ENCODE measurements at places on chromosomes 5 and 9.

GRCh38 chr5:175745210-175745609 lies 87.3 kb downstream of the HRH2 start:
- no peak for DNase-seq

DNA sequence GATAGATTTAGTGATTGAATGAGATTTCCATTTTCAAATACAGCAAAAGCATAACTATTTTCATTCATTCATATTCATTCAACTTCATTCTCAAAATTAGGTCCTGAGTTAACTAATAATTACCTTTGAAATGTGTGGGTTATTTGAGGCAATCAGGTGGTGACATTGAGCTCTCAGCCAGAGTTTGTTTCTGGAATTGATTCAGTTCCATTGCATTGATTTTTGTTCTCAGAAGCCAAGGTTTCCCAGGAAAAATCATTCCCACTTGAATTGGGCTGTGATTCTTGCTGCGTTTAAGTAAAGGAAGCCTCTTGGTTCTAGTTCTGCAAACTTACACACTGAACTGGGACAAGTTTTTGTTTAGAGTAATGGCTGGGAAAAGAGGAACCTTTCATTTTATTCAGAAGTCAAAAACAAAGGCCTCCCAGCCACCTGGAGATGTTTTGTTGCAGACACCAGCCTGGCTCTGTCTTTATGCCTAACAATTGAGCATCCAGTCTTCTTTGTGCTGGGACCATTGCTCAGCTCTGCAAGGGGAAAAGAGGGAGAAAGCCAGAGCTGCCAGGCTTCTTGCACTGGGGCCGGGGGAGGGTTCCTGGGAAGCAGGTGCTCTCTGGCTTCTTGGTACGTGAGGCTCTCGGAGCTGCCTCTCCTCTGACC lies 198.6 kb downstream of the TRIO start:
- no peak for DNase-seq

DNA sequence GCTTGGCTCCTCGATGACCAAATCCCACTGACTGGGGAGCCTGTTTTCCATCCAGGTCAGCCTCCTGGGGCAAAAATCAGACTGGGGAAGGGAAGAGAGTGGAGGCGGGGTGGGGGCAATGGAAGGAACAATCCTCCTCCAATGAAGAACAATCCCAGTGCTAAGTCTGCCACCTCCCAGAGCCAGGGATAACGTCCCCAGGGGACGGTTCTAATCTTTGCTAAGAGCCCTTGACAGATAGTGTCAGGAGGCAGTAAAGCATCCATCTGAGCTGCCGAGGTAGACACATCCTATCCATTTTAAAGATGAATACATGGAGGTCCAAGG lies 298.5 kb upstream of the MSX2 start:
- no peak for DNase-seq

DNA sequence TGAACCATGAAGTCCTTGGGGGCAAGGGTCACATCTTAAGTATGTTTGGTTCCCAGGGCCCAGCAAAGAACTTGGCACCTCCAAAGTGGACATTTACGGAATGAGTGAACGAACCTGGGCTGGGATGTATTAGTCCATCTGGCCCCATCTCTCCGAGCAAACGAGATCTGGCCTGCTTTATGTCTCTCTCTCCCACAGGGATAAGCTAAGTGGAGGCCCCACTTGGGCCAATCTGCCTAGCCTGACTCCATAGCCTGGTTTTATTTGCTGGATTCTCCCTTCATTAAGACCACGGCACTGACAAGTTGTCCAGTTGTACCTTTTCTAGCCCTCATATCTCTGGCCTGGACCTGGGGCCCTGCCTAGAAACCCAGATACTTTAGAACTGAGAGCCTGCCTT lies 2.1 kb downstream of the TTLL11 start:
- DNase-seq = no peak

- no peak for DNase-seq
These were observed 418.1 kb upstream of the KLF4 start for GRCh38 chr9:107907715-107908114.

- no peak for DNase-seq
These were observed 4.1 kb downstream of the EQTN start for GRCh38 chr9:27292659-27293405.

- no peak for DNase-seq
These were observed 29.0 kb downstream of the ACO1 start for GRCh38 chr9:32413424-32413823.

GRCh38 chr5:153237671-153238332 lies 252.7 kb upstream of the GRIA1 start:
- no peak for DNase-seq

DNA sequence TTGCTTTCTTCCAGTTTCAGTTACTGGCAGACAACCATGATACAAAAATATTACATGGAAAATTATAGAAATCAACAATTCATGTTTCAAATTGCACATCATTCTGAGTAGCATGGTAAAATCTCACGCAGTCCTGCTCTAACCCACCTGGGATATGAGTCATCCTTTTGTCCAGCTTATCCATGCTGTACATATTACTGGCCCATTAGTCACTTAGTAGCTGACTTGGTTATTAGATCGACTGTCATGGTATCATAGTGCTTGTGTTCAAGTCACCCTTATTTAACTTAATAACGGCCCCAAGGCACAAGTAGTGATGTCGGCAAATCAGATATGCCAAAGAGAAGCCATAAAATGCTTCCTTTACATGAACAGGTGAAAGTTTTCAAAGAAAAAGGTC lies 41.2 kb downstream of the NADK2 start:
- no peak for DNase-seq

GRCh38 chr5:135248801-135249231 lies 150.2 kb downstream of the MACROH2A1 start:
- no peak for DNase-seq

DNA sequence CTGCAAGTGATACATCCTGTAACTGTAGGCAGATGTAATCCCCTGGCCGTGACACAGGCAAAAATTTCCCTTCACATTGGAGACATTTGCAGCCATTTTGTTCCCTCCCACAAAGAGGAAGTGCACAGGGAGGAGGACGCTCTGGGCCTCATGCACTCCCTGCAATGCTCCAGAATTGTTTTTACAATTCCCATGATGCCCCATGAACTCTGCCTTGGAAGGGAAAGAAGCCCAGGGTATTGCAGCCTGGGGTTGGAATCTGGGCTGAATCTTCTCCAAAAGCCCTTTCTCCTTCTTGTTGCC lies 491.7 kb downstream of the CCDC171 start:
- DNase-seq = no peak

DNA sequence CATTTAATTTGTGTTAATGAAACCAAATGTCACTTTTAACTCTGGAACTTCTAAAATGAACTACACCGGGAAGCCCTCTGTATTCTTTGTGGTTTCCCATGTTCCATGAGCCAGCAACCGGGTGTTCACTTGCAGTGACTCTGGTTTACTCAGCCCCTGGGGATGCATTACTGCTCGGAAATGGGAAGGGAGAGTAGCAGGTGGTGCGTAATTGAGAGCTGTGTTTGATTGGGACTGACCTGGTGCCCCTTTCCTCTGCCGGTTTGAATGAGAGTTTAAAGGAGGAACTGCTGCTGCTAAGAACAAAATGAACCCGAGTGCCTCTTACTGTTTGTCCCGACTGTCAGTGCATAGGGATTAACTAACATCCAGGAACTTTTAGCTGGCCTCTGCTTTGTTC lies 100.1 kb upstream of the DHFR start:
- DNase-seq = no peak

DNA sequence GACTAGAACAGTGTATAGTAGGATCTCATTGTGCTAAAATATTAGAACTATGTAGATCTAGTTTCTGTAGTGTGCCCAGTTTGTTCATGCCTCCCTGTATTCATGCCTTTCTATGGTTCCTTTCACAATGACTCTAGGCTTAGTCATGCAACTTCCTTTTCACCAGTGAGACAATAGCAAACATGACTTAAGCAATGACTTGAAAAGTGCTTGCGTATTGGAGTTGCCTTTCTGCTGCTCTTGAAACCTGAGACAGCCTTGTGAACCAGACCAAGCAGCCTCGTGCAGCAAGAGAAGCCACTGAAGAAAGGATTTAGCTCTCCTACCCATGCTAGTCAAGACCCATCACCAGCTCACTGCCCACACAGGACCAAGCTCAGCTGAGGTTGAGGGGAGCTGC lies 294.5 kb upstream of the TAS2R1 start:
- DNase-seq = no peak

DNA sequence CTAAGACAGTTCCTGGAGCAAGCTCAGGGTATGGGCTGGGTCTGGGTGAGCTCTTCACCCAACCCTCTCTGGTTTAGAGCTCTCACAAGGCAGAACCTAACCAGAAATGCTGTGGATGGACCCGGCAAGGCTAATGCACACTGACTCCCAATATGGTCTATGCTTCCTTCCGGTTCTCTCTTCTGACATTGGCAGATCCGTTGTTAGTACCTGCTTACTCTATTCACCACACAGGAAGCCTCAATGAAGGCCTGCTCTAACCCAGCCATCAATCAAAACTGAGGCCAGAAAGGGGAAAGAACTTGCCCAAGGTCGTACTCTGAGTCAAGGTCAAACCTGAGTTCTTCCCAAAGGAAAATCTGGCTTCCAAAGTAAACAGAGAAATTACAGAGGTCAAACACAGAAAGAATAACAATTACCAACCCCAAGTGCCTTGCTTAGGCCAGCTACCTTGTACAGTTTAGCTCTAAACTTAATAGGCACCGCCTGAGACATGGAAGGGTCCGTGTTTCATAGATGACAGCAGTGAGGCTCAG lies 46.0 kb upstream of the AKNA start:
- DNase-seq = no peak

- no peak for DNase-seq
These were observed 106.0 kb downstream of the SMARCA2 start for GRCh38 chr9:2120926-2121689.

DNA sequence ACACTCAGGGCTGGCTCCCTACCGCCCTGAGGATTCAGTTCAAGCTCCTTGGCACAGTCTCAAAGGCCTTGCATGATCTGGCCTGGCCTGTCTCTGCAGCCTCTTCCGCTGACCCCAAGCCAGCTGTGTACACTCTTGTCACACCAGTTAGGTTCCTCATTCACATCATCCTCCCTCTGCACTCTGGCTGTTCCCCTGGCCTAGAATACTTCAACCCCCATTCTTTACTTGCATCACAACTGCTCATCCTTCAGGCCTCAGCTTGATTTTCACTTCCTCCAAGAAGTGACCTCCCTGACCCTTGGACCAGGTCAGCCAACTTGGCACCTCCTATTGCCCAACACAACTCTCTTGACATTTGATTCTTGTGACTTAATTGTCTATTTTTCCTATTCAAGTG lies 18.9 kb upstream of the PFDN1 start:
- no peak for DNase-seq

DNA sequence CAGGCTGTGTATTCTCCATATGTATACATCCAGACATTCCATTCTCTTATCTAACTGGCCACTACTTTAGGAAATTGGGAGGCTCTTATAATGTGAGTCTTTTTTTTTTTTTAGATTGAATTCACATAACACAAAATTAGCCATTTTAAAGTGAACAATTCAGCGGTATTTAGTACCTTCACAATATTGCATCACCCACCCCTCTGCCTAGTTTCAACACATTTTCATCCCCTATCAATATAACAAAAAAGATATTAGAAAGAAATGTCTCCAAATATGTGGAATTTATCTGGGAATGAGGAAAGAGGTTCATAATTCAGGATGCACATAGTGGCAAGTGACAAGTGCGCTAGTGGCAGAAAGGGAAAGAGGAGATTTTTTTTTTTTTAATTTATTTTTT lies 228.5 kb downstream of the ICE1 start:
- DNase-seq = no peak

GRCh38 chr5:71892641-71893365 lies 173.7 kb downstream of the CARTPT start:
- DNase-seq = no peak

DNA sequence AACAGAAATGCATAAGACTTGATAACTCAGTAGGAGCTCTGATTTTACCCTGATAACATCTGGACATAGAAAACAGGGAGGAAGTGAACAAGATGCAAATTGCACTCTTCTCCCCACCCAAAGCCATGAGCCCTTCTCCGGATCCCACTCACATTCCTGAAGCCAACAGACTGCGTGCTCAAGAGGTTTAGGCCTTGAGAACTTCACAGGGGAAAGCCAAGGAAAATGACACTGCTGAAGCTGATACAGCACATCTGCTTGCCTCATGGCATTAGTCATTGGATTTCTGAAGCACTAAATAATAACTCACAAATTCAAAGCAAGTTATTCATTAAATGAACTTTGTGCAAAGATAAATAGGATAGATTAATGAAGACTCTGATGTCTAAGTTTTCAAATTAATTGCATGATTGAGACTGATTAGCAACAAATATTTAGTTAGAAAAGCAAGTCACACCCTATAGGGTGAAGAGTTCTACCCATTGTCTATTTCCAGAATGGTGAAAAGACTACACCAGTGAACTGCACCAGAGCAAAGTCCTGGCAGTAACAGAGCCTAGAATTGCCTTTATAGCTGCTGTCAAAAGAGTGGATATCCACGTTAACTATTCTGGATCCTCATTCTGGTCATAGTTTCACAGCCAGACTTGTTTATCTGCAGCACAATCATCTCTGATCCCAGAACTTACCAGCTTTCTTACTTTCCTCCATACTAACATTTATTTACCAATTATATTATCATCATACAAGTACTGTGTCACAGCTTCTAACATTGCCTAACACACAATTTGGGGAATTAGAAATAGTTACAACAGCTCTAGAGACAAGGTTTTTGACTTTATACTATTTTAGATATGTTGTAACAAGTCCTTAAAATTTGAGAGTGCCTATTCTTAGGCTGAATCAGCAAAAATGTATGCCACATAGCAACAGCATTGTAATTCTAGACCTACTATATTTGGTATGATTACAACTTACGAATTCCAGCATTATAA lies 432.1 kb upstream of the RGMB start:
- no peak for DNase-seq

DNA sequence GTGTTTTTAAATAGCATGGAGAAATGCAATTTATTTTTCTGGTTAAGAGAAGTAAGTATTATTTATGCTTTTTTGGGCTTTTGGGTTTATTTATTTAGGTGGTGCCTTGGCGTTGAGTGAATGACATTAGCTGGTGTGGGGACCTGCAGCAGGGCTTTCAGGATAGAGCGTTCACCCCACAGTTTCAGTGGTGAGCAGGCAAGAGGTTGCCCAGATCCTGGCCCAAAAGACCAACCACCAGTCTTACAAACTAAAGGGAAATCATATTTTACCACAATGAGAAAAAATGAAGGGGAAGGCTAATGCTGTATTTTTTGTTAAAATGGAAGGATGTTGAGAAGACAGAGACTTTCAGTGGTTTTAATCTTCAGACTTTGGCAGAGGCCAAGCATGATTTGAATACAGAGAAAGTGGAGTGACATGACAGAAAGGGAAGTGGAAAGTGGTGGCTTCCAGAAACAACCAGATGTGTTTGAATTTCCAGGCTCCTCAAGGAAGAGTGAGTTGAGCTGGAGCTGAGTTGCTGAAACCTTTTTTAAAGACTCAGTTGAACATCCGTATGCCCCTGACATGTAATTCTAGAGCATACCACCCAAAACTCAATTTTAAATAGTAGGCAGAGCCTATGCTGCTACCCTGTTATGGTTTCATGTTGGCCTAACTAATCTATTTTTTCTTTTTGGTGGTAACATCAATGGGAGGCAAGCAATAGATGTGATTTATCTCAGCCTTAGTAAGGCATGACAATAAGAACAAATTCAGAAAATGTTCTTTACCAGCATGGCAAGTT lies 94.8 kb downstream of the AOPEP start:
- no peak for DNase-seq

- no peak for DNase-seq
These were observed 250.0 kb upstream of the TNC start for GRCh38 chr9:115367780-115368525.

- no peak for DNase-seq
These were observed 945 bp downstream of the BTF3 start for GRCh38 chr5:73499187-73499586.

Measured in T-cell (primary cell).